ENCODE measurements at places on chromosomes 3 and 15.

DNA sequence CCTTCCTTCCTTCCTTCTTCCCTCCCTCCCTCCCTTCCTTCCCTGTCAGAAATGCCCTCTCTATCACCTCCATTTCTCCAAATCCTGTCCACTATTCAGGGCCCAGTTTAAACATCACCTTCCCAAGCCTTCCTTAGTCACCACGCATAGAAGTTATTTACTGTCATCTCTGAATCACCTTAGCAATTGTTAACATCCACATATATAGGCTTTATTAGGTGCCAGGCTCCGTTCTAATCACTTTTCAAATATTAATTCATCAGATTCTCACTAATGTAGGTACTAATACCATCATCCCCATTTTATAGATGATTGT lies 1.1 kb upstream of the MAGEF1 start:
- no peak for DNase-seq

DNA sequence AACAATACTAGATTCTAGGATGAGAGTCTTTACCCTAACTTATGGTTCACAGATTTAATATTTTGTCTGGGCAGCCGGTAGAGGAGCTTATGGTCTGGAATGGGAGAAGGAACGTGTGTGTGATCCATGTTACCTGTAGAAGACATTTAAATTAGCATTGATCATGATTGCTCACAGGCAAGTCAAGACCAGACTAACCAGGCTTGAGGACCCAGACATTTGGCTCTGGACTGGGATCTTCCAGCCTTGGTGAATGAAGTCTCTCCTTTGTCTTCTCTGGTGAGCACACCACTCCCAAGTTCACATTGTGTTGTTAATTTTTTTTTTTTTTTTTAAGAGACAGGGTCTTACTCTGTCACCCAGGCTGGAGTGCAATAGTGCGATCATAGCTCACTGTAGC lies 11.7 kb downstream of the ABHD2 start:
- no peak for DNase-seq

DNA sequence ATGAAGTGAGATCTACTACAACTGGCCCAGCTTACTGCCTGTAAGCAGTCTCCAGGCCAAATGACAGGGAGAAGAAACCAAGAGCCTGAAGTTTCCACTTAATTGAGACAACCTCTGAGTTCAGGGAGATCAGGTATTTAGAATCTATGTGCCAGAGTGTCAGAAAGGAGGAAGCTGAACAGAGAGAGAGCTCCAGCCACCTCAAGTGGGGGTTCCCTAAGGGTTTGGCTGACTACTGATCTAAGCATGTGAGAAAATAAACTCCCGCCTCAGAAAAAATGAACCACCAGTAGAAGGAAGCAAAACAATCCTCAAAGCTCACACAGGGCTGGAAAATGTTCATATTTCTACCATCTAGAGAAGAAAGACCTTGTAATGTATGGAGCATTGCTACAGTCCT lies 25.0 kb downstream of the ADAM10 start:
- DNase-seq: peak; percentile 34

DNA sequence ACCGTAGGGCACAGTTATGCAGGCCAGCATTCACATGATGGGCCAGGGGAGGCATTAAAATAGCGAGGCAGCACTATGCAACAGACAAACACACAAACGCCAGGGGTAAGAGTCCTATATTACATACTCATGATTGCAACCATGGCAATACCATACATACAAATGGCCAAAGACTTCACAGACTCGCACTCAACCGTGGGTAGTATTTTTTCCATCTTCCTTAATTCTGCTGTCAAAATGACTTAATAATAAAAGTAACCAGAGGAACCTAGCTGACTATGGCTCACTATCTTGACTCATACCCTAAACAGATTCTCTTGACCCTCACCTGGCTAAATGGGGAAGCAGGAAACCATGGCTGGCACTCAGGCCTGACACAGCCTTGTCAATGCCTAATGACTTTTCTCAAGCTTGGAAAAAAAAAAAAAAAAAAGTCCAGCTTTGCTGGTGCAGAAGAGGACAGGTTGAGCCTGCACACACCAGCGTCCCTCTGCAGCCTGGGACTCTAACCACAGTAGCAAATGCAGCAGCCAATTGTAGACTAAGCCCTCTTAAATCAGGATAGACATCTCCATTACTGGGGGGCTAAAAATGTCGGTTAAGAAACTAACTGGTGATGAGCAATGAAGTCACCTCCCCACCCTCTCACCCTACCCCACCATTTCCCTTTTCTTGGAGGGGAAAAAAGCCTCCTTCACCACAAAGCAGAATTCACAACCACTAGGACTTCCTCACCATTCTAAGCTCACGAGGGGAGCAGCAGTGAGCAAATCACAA lies 23.1 kb downstream of the CCDC12 start:
- DNase-seq: no peak

DNA sequence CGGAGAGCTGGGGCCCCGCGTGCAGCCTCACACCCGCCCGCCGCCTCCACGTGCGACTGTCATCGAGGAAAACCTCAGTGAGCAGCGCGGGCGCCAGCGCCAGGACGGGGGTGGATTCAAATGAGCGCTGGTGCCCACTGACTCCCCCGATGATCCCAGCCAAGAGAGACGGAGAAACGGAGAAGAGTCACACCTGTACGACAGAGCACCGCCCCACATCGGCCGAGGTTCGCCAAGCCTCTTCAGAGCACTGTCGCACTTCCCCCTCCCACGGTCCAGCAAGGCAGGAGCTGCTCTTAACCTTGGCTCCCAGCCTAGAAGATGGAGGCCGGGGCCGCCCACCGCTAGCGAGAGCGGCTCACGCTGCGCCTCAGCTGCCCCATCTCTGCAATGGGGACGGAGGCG lies 130.9 kb upstream of the IQSEC1 start:
- DNase-seq: no peak

DNA sequence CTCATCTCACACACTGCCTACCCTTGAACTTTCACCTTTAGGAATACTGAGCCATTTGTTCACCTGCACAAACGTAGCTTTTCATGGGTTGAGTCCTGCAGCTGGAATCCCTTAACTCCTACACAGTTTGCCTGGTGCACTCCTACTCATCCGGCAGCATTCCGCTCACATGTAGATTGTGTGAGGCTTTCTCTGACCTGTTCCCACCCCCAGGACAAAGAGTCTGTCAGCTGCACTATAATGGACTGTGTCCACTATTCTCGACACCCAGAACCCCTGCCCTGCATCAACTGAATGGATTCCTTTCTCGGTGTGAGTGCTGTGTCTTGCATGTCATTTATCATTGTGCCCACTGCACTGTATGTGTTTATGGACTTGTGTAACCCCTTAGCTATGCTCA lies 54.9 kb downstream of the EPHB3 start:
- no peak for DNase-seq

DNA sequence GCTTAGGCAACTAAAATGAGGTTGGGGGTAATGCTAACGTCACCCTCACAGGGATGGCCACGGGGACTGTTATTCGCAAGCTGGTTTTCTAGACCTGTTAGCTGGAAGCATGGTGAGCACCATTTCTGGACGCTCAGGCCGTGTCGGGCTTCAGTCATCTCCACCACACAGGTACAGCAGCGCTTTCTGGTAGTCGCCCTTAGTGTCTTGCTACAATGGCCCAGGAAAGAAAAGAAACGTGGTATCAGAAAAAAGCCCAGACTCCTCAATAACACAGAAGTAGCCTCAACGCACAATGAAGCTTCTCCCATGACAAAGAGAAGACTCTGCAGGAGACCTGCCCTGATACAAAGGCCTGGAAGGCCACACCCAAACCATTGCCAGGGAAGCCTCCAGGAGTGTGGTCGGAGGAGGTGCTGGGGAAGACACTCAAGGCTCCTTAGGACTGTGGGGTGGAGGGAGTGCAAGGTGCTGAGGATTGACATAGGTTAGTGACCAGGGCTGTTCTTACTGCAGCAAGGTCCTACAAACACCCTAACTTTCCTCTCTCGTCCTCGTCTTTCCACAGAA lies 50.2 kb downstream of the ANXA2 start:
- no peak for DNase-seq

GRCh38 chr15:65533057-65533756 lies 2.9 kb downstream of the HACD3 start:
- DNase-seq: no peak

GRCh38 chr15:68318008-68318835 lies 40.7 kb downstream of the FEM1B start:
- no peak for DNase-seq

Data from cardiac fibroblast (primary cell).